ENCODE measurements at places on chromosomes 16 and 17. TPM values are rescaled to one million over a fixed set of nuclear protein-coding genes. Genes with fewer than 3 reads are reported as not detected.
A peak's percentile ranks its signal among the peaks of the same experiment; 100 is the strongest.

GRCh38 chr16:53609536-53609935, 94.1 kb downstream of the RPGRIP1L start:
- H3K27ac ChIP-seq: no peak overlapping the region
- no peak for DNase-seq
- no peak overlapping the region for H3K4me3 ChIP-seq
- H3K27me3 ChIP-seq: no peaks in the 10 kb centered on the region
- H3K4me1 ChIP-seq: peaks cover 12% of the 10 kb centered on the region
- H3K36me3 ChIP-seq: no peaks in the 10 kb centered on the region

The KRTAP4-12 gene
- not detected for total RNA-seq

DNA sequence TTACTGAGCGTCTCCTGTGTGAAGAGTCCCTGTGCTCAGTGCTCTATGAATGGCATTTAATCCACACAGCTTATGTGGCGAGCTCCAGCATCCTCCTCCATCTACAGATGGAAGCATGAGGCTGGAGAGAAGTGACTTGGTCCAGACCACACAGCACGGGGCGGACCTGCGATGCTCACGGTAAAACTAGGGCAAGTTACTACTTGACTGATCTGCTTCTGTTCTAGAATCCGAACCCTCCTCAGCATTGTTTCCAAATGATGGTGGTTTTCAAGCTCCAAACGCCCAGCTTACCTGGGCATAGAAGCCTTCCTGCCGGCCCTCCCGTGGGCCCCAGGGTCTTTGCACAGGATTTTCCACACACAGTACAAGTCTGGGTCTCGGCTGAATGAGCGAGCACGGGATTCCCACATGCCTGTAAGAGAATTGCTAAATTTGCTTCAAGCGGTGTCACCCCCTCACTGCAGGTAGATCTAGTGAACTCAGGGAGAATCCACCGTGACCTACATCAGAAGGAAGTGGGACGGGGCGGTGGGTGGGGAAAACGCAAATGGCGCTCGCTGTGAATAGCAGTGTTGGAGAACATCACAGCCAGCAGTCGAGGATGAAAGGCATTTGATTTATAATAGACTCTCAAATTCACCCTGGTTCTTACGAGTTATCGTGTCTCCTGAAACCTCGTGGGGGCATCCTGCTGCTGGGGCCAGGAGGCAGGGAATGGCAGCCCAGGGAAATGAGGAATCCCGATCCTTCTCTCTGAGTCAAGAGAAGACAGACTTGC, 101.1 kb downstream of the CMIP start:
- no peak overlapping the region for H3K27ac ChIP-seq
- no peak overlapping the region for H3K4me3 ChIP-seq
- H3K4me1 ChIP-seq: no peaks in the 10 kb centered on the region

The DHX58 gene
- total RNA-seq: 3.3 TPM

The KRTAP2-1 gene
- total RNA-seq: not detected

The KRT17 gene
- 54.1 TPM for total RNA-seq

DNA sequence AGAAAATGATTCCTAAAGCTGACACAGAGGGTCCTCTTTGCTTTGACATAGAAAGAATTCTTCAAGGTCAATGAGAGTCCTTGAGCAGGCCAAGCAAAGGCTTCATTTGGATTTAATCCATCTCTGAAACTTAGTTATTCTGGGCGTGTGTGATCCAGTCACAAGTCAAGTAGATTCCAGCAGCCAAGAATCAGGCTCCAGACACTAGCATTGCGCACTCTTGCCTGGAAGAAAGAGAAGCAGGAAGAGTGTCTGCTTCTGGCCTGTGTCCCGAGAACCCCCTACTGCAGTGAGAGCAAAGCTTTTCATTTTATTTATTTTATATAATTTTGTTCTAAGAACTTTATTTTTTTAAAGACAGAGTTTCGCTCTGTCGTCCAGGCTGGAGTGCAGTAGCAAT, 88.2 kb upstream of the CACNG5 start:
- H3K36me3 ChIP-seq: no peaks in the 10 kb centered on the region
- H3K27me3 ChIP-seq: no peaks in the 10 kb centered on the region
- H3K4me1 ChIP-seq: no peaks in the 10 kb centered on the region
- no peak overlapping the region for H3K27ac ChIP-seq
- no peak for DNase-seq

The SEZ6 gene
- 2.6 TPM for total RNA-seq

The MEIOB gene
- total RNA-seq: 0.48 TPM

- H3K27ac ChIP-seq: no peak overlapping the region
- H3K36me3 ChIP-seq: no peaks in the 10 kb centered on the region
- no peak overlapping the region for H3K4me3 ChIP-seq
- H3K27me3 ChIP-seq: no peaks in the 10 kb centered on the region
- no peak for DNase-seq
Observed at GRCh38 chr16:79982361-79982760, 381.8 kb upstream of the MAF start.

The KCNG4 gene
- total RNA-seq: not detected

DNA sequence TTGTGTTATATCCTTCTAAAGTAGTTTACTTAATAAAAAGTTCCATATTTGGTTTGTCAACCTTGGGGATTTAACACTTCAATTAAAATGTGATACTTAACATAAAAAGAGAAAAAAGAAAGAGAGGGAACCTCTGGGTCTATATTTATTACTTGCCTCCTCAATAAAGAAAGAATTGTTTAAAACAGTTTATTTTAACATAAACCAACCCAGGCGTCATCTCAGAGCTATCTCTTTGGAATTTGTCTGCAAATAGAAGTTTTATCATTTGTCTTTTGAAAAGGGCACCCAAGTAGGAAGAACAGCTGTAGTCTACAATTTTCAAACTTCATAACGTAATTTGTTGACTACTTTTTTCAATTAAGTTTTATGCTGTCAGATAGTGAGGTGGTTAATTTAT, 364.1 kb downstream of the KCNJ2 start:
- no peaks in the 10 kb centered on the region for H3K36me3 ChIP-seq
- H3K4me1 ChIP-seq: no peaks in the 10 kb centered on the region
- no peak overlapping the region for H3K4me3 ChIP-seq
- no peak overlapping the region for H3K27ac ChIP-seq

DNA sequence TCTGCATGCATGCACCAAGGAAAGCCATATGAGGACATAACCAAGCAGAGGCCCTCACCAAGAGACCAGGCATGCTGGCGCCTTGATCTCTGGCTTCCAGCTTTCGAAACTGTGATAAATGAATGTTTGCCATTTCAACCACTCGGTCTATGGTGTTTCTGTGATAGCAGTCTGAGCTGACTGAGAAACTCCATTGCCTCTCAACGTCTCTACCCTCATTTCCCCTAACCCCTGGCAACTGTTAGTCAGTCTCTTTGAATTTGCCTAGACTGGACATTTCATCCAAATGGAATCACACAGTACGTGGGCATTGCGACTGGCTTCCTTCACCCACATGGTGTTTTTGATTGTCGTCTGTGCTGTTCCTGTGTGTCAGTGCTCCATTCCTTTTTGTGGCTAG, 88.0 kb upstream of the MPHOSPH6 start:
- H3K27me3 ChIP-seq: no peaks in the 10 kb centered on the region
- H3K4me3 ChIP-seq: no peak overlapping the region

GRCh38 chr16:84893849-84894599, 74.2 kb downstream of the CRISPLD2 start:
- no peak for DNase-seq
- no peaks in the 10 kb centered on the region for H3K4me1 ChIP-seq
- H3K27me3 ChIP-seq: no peaks in the 10 kb centered on the region
- no peaks in the 10 kb centered on the region for H3K36me3 ChIP-seq
- H3K4me3 ChIP-seq: no peak overlapping the region

- H3K27ac ChIP-seq: no peak overlapping the region
- no peak overlapping the region for H3K4me3 ChIP-seq
- H3K36me3 ChIP-seq: no peaks in the 10 kb centered on the region
- no peaks in the 10 kb centered on the region for H3K4me1 ChIP-seq
Observed at GRCh38 chr16:19559242-19559910, 3.9 kb downstream of the VPS35L start.

The FOXC2 gene
- 0.13 TPM for total RNA-seq

GRCh38 chr16:68351991-68352431, 41.2 kb downstream of the PRMT7 start:
- peaks cover 22% of the 10 kb centered on the region for H3K36me3 ChIP-seq
- no peaks in the 10 kb centered on the region for H3K27me3 ChIP-seq
- no peaks in the 10 kb centered on the region for H3K4me1 ChIP-seq
- H3K4me3 ChIP-seq: no peak overlapping the region
- no peak overlapping the region for H3K27ac ChIP-seq

GRCh38 chr17:27668488-27668823, 37.5 kb downstream of the LGALS9 start:
- no peak overlapping the region for H3K4me3 ChIP-seq
- H3K36me3 ChIP-seq: no peaks in the 10 kb centered on the region
- no peaks in the 10 kb centered on the region for H3K4me1 ChIP-seq
- no peaks in the 10 kb centered on the region for H3K27me3 ChIP-seq

The ADAP2 gene
- total RNA-seq: not detected

DNA sequence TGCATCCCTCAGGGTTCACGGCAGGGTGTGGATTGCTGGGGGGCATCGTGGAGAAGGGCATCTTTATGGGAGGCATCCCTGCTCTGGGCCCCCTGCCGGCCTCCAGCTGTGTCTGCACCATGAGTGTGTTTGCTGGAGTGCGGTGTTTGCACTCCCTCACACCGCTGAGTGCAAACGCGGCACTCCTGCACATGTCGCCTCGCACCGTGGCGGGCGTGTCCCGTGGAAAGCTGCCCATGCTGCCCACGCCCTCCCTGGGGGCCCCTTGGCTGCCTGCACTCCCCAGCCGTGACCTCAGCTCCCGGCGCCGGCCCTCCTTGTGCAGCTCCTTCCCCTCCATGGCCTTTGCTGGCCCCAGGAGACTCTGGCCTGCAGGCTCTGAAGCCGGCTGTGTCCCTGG, 74.6 kb upstream of the ZNF750 start:
- DNase-seq: no peak
- no peaks in the 10 kb centered on the region for H3K4me1 ChIP-seq
- H3K4me3 ChIP-seq: no peak overlapping the region
- H3K27me3 ChIP-seq: no peaks in the 10 kb centered on the region
- no peaks in the 10 kb centered on the region for H3K36me3 ChIP-seq

GRCh38 chr16:21222495-21223337, 10.8 kb upstream of the ANKS4B start:
- H3K4me3 ChIP-seq: no peak overlapping the region
- no peaks in the 10 kb centered on the region for H3K36me3 ChIP-seq
- no peak for DNase-seq
- H3K4me1 ChIP-seq: no peaks in the 10 kb centered on the region
- H3K27me3 ChIP-seq: peaks cover 36% of the 10 kb centered on the region

The P2RX5 gene
- 0.45 TPM for total RNA-seq

DNA sequence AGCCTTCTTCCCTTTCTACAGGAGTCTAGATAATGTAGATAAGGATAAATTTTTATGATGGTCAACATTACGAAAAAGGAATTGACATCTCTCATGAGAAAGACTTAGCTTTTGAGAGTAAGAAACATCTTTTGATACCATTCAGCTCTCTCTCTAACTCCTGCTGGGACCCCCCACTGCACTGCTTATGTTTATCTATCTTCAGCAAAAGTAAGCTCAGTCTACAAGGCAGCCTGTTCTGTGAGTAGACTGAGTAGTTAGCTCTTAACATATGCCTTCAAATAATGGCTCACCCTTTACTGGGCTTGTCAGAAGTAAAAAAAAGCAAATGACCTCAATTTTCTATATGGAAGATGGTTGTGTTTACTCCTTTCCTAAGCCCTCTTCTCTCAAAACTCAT, 372.2 kb upstream of the CDH11 start:
- no peak overlapping the region for H3K4me3 ChIP-seq
- no peak overlapping the region for H3K27ac ChIP-seq
- no peaks in the 10 kb centered on the region for H3K36me3 ChIP-seq
- H3K4me1 ChIP-seq: peaks cover 8% of the 10 kb centered on the region

GRCh38 chr17:29070781-29071180, 27.8 kb downstream of the PIPOX start:
- no peaks in the 10 kb centered on the region for H3K27me3 ChIP-seq
- H3K36me3 ChIP-seq: no peaks in the 10 kb centered on the region
- no peak overlapping the region for H3K27ac ChIP-seq
- peaks cover 18% of the 10 kb centered on the region for H3K4me1 ChIP-seq
- no peak for DNase-seq

The KRT20 gene
- not detected for total RNA-seq

DNA sequence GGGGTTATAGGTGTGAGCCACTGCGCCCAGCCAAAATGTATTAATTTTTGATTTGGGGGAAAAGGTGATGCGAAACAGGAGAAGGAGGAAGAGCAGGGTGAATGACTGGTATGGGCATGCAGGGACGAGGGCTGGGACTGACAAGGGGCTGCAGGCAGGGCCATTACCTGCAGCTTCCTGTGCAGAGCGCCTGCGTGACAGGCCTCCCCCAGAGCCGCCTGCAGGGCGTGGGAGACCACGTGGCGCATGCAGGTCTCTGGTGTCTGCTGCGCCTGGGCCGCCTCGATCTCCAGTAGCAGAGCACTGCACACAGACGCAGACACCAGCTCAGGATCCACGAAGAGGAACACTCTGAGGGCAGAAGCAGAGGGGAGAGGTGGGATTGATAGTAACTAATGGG, 32.4 kb downstream of the PIK3R6 start:
- H3K4me1 ChIP-seq: peaks cover 3% of the 10 kb centered on the region
- H3K27me3 ChIP-seq: no peaks in the 10 kb centered on the region
- H3K4me3 ChIP-seq: no peak overlapping the region
- no peaks in the 10 kb centered on the region for H3K36me3 ChIP-seq

GRCh38 chr17:1947229-1947742, 77.8 kb downstream of the RTN4RL1 start:
- no peak overlapping the region for H3K4me3 ChIP-seq
- DNase-seq: no peak
- H3K27ac ChIP-seq: no peak overlapping the region
- H3K36me3 ChIP-seq: no peaks in the 10 kb centered on the region
- H3K4me1 ChIP-seq: peaks cover 3% of the 10 kb centered on the region

- H3K36me3 ChIP-seq: no peaks in the 10 kb centered on the region
- H3K4me3 ChIP-seq: no peak overlapping the region
- H3K4me1 ChIP-seq: no peaks in the 10 kb centered on the region
- no peak overlapping the region for H3K27ac ChIP-seq
- DNase-seq: no peak
Observed at GRCh38 chr17:61469949-61470348, 17.7 kb downstream of the TBX4 start.

DNA sequence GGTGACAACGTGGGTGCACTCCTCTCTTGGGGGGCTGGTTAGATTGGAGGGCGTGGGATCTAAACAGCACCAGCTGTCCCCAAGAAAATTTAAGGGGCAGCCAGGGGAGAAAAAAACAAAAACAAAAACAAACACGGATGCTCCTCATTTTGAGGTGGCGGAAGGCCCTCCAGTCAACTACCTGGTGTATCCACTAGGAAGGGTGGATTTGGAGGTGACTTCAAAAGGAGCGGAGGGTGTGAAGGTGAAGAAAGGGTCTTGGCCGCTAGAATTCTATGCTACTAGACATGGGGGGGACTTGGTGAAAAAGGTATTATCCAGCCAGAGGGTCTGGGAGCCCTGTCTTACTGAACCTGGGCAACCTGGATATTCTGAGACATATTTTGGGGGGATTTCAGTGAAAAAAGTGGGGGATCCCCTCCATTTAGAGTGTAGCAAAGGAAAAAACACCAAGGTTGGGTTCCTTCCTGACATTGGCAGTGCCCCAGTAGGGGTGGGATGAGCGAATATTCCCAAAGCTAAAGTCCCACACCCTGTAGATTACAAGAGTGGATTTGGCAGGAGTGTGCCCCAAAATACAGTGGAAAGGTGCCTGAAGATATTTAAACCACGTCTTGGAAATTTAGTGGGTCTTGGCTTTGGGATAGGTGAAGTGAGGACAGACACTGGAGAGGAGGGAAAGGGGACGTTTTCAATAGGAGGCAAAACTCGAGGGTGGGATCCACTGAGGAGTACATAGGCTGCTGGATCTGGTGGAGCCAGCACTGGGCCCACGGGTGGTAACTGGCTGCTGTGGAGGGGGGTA, 454 bp upstream of the FGF11 start:
- DNase-seq: no peak
- no peaks in the 10 kb centered on the region for H3K27me3 ChIP-seq
- H3K27ac ChIP-seq: peak overlapping the region; percentile 41
- no peaks in the 10 kb centered on the region for H3K36me3 ChIP-seq
